ENCODE measurements at places on chromosomes 2 and 18.

DNA sequence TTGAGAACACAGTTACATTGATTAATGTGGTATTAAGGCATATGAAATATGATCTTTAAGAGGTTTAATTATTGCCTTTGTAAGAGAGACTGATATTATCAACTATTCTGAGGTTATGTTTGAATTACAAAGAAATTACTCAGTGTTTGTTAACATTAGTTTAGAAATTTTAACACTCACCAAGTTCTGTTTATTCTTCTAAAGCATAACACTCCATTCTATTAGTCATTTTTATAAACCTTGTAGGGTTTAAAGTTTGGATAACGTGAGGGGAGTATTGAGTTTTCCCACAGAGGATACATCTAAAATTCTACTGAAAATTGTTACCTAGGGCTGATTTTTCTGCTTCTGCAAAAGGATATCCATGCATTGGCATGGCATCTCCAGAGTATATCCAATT lies 7.7 kb downstream of the CCDC178 start:
- DNase-seq, result no peak

DNA sequence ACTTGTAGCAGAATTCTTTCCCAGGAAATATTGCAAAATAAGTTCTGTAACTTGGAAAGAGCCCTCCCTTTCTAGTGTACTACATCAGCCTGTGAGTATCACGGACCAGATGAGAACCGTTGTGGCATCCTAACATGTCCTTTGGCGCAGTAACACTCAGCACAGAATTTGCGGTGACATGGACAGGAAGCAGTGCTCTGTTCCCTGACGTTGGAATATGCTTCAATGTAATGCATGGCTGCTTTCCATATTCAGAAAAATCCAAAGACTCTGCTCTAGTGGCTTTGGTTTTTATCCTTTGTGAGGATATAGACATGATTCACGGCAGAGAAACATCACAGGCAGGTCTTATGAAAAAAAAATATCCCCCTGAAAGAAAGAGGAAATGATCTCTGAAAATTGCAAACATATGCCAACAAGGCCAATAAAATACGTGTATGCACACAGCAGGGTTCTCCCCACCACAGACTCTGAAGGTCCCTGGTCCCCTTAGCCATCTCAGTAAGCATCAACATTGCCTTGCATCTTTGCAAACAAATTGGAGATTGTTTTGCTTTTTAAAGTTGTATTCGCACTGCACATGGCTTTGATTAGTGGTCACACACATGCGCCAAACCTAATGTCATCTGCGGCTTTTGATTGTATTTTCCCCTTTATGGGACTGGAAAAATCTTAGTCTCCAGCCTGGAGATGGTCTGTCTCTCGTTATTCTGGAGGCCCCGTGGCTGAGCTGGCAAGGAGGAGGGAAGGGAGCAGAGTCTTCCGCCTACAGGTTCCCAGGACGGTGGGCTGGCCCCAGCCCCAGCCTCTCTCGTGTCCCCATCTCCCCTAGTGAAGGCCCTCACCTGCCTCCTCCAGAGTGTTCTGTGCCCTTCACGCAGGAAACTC lies 122.9 kb downstream of the COPS8 start:
- DNase-seq, result peak; percentile 24

DNA sequence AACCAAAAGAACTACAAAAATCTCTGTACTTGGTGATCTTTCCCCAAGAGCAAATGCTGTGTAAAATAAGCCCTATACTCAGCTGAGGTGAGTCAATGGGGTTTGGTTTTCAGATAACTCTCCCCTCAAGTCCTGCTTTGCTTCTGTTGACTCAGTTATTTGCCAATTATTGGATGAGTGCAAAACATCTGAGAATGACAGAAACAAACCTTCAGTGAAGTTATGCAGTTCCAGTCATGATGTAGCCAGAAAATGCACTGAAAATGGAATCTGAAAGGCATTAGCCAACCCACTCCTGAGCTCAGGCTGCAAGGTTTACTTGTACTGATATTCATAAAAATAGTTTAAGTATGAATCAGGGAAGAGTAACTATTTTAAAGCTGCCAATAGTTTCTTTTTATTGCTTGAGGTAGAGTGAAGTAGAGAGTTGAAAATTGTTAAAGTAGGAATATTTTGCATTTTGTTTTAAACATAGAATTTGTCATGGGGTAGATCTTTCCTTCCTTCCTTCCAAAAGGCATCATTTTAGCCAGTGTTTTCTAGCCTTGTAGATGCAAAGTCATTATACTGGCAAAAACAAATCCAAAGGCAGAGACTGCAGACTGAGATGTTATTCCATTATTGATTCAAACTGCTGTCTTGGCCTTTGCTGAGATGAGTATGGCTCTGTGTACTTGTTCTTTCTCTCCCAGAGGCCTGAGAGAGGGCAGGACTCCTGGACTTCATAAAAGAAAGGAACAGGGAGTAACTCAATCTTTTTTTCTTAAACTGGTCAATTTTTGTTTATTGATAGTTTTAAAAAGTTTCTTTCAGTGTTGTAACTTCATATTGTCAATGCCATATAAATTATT lies 215.3 kb downstream of the RND3 start:
- DNase-seq, result no peak

DNA sequence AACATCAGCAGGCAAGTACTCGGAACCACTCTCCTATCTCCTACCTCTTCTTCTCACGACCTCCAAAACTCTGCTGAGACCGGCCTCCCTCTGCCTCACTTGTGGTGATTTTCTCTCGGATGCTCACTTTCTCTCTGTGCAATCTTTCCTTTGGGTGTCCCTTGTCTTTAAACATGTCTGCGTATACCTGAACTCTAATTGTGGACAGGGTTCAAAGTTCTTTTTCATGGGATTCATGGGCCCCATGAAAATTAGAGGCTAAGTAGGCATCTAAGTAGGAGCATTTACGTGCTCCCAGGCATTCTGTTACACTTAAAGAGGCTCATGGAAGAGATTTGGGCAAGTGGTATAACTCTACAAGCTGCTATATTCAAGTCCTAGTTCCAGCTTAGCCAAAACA lies 2.1 kb upstream of the PPP1CB start:
- no peak for DNase-seq

- no peak for DNase-seq
These were observed 5.2 kb downstream of the ANKRD23 start for GRCh38 chr2:96838345-96839292.

DNA sequence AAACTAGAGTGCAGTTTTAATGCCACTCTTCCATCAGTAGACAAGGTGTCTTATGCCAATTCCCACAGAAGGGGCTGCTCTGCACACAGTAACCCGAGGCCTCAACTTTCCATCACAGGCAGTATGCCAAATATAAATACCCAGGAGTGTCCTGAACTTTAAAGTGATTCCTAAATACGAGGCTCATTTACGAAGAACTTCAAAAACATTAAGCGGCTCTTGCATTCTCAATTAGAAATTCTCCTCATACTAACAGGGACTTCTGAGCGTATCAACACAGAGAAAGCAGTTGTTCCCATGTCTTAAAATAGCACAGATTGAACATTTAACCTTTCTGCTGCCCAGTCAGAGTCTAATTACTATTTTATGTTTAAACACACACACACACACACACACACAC lies 638.6 kb downstream of the ERBB4 start:
- DNase-seq, result no peak

DNA sequence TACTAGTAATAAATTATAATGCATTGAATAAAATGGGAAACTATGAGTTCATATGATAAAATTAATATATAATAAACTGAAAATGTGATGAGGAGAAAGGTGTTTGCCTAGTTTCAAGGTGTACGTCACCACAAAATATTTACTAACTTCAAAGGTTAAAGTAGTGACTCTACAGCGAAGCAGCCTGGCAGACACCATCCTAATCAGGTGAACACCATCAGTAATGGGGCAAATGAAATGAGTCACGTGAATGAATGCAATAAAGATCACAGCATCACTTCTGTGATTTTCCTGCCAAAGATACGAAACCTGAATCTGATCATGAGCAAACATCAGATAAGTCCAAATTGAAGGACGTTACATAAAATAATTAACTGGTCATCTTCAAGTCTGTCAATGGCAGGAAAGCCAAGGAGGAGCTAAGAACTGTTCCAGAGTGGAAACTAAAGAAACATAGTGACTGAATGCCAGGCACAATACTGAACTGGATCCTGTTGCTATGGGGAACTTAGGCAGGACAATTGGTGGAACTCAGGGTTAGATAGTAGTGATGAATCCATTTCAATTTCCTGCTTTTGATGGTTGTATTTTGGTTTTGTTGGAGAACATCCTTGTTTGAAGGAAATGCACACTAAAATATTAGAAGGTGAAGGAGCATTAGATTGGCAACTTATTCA lies 12.1 kb upstream of the NOSTRIN start:
- no peak for DNase-seq
